Islet precursor cell (in vitro differentiated cells): ENCODE measurements at places on chromosomes 1 and 21.

DNA sequence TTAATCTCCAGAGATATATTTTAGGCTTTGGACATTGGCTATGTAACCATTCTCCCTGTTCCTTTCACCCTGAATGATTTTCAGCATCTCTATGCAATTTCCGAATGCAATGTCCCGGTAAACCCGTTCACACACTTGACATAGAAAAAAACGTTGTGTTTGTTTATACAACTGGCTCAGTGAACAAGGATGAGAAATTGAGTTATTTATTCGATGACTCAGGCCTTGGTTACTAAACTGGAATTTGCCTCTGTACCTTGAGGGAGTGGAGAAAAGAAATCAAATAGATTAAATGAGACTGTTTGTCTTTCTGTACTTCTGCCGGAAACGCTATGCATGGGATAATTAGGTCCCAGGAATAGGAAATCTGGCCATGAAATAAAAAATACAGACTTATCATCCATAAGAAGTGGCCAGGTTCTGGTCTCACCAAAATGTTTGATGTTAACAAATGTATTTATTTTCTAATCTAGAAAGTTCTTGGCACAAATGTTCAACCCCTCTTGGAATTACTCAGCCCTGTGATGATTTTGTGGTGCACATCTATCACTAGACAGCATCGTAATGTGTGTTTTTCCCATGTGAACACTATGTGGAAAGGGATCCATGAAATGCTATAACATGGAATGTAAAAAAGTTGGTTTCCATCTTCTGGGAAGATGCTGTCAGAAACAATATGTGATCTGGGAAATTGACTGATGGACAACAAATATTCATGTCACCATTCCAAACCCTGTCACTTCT, 253.9 kb downstream of the DUSP10 start:
- DNase-seq, result no peak

GRCh38 chr1:27992276-27992675, 32.5 kb downstream of the XKR8 start:
- no peak for DNase-seq

GRCh38 chr1:6358757-6359201, 34.8 kb downstream of the ACOT7 start:
- DNase-seq, result no peak

DNA sequence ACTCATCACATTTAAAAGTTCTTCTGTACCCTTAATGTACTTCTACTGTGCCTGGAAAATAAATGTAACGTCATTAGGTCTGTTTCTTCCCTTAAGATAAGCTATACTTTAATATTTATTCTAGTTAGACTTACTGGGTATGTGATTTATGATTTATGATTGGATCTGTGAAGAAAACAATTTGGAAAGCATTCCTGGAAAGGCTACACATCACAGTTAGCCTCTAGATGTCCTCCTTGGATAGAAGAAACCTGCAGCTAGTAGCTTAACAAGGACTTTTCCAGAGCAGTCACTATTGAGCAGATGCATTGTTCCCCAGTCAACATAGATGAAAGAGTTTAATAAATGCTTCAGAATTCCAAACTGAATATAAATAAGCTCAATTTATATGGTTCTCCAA, 22.2 kb upstream of the ABL2 start:
- DNase-seq, result no peak

- no peak for DNase-seq
Observed at GRCh38 chr1:246447501-246447900, 59.6 kb downstream of the SMYD3 start.
